ENCODE measurements at places on chromosomes 3 and 15. TPM values are rescaled to one million over a fixed set of nuclear protein-coding genes. Genes with fewer than 3 reads are reported as not detected.
A peak's percentile ranks its signal among the peaks of the same experiment; 100 is the strongest.

Gene MYH15
- total RNA-seq: under 0.01 TPM

- DNase-seq: no peak
Observed at GRCh38 chr15:100169615-100170290, 172.0 kb downstream of the ADAMTS17 start.

GRCh38 chr3:155018621-155019330, 61.3 kb upstream of the MME start:
- DNase-seq: no peak

- no peak for DNase-seq
Observed at GRCh38 chr3:190575437-190576185, 61.7 kb downstream of the IL1RAP start.

Gene MAP2K1
- 13.9 TPM for total RNA-seq

- peak; percentile 26 for DNase-seq
Observed at GRCh38 chr3:194718079-194718478, 32.4 kb downstream of the FAM43A start.

DNA sequence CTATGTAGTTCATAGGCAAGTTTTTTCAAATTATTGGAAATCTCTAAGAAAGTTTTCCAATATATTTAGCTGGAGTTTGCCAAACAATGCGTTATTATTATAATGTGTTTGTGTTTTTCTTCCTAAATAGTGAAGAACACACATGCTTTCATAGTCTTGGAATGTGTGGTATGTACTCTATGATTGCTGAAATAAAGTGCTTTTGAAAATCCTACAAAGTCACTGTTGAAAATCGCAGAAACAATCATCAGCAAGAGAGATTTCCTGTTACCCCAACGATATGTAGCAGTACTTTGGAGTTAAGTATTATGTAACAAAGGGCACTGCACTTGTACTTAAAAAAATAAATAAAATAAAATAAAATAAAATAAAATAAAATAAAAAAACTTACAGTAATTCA, 796.2 kb downstream of the NAALADL2 start:
- DNase-seq: no peak

DNA sequence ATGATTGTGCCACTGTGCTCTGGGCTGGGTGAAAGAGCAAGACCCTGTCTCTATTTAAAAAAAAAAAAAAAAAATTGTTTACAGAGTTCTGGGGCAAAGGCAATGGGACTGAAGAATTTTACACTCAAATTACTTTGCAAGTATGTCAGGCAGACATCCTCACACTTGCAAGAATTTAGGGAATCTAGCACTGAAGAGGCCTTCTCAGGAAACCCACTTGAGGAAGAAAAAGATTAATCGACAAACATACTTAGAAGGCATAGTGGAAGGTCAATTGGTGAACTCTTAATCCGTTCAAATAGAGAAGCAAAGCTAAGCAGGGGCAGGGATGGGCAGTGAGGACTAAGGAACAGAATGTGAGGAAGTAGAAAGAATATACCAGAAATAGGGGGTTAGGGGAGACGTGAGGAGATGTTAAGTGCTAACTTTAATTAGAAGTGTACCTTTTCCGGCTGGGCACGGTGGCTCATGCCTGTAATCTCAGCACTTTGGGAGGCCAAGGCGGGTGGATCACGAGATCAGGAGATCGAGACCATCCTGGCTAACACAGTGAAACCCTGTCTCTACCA, 15.0 kb downstream of the ST6GAL1 start:
- DNase-seq: no peak

GRCh38 chr3:194843556-194843955, 157.9 kb downstream of the FAM43A start:
- DNase-seq: no peak

- no peak for DNase-seq
Observed at GRCh38 chr3:101701696-101702634, 15.4 kb upstream of the RPL24 start.

DNA sequence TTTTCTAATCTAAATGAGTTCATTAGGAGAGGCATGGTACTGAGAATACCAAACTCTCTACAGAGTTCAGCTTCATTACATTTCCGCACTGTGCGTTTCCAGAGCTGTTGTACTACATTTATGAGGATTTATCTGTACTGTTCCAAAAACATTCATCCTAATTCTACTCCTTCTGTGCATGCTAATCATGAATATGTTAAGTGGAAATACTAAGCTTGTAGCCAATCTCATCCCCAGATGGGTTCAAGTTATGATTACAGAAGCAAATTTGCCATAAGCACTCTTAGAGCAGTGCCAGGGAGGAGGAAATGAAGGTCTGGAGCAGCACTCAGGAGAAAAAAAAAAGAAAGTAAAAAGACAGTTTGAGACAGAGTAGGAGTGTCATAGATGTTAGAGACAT, 544.3 kb downstream of the GBE1 start:
- no peak for DNase-seq

Gene DBR1
- total RNA-seq: 26.2 TPM

- peak; percentile 34 for DNase-seq
Observed at GRCh38 chr3:188154014-188154808, at the start of gene LPP. TSS of gene LPP (plus strand) at chr3:188154157. CDS start at chr3:188406121, 251,964 bp downstream.

Gene GABRB3
- 11.4 TPM for total RNA-seq

DNA sequence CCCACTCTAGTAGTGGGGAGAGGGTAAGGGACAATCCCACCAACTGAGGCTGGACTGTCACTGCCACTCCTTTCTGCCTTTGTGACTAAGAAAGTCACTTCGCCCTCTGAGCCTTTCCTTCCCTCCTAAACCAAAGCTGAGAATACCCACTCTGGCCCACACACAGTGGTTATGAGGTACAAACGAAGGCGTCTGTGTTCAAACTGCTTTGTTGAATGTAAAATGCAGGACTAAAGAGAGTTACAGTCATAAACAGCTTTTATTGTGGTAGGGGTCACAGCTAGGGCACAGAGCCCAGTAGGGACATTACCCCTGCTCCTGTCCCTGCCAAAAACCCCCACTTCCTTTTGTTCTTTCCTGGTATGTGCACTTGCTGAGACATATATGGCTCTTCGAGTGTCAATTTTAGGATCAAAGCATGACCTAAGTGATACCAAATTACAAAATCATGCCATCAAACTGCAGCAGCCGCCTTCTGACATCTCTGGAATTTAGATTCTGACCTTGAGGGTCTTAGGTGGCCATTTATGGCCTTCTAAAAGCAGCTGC, 45.1 kb downstream of the CTDSPL start:
- no peak for DNase-seq

DNA sequence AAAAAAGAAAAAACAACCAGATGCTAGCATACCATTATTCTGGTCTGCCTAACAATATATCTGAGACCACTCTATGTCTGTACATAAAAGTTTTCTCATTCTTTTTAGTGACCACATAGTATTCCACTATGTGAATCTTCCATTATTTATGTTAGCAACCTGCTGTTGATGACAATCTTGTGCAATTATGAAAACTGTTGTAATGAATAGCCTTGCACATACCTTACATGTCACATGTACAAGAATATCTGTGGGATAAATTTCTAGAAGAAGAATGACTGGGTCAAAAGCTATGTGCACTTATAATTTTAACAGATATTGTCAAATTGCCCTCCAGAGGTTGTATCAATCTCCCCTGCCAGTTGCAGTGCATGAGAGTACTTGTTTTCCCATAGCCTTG, 62.5 kb downstream of the ARHGAP31 start:
- no peak for DNase-seq

Gene CIDEC
- total RNA-seq: not detected

Gene SLC26A6
- total RNA-seq: 51.0 TPM

DNA sequence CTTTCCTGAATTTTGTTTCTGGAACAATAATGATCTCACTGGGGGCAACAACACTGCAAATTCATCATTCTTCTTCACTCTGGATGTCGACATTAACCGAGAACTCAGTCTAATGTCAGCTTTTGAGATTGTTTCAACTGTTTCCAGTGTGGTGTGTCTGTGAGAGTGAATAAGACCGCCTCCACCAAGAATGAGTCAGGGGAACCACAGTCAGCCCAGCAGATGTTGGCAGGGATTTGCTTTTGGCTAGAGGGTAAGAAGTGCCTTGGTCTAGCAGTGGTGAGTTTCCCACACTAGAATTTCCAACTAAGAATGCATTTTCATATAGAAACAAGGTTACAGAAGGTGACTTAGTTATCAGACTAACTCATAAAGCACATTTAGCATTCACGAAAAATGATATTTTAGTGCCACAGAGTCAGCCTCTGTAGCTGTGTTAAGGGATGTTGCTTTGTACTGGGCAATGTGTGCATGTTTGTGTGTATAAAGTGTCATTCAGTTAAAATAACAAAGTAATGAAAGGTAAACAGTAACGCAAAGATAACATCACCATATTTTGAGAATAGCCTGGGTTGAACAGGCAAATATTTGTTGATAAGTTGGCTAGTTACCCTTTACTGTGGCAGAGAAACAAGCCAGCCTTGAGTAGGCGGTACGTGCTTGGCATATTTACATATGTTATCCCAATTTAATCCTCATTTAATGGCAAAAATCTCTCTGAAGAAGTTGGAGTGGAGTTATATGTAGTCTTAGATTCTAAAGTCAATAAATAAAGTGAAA, 33.8 kb downstream of the DRD3 start:
- DNase-seq: no peak

DNA sequence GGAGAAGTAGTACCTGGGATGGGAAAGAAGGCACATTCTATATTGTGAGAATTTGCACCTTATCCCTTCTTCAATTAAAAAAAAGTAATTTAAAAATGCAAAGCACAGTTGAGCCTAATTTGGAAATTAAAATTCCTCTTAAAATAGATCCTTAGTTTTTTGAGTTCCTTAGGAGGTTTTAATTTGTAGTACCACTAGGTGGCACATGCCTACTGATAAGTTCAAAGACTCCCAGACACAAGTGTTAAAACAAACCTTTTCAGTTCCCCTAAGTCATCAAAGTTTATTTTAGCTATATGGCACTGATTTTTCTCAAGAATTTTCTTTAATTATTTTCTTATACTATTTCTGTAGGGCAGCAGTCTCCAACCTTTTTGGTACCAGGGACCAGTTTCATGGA, 127.6 kb upstream of the AZI2 start:
- peak; percentile 35 for DNase-seq

DNA sequence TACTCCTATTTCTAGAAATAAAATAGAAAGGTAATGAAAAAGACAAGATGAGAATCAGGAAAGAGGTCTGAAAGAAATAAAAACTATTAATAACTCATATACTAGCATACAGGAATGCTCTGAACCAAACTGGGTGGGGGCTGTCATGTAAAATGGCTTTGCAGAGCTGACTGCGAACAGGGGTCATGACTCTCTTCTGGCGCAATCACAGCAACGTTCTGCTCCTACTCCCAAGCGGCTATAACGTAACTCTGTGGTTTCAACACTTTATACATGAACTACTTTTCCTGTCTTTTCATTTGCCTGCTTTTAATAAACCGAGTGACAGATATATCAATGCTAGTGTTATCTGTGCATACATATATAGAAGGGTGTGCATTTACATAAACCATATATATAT, 116.7 kb downstream of the DLG1 start:
- peak; percentile 67 for DNase-seq

Gene RAD54L2
- total RNA-seq: 11.9 TPM

DNA sequence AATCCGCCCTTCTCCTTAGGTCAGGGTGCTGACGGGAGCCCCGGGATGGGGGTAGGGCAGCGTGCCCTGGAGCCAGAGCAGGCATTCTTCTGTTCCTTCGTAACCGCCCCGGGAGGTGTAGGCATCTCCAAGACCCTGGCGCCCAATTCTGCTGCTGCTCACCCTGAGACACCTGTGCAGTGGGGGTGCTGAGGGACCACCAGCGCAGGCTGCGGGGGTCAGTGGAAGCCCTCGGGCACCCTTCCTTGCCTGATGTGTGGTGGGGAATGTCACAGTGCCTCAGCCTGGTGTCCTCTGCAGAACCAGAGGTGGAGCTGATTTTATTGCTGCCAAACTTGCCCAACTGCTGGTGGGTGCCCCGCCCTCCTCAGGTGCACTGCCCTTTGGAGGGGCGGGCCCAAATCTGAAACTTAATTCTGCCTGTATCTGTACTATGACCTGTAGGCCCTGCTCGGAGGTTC, 7.3 kb downstream of the CSK start:
- no peak for DNase-seq

GRCh38 chr3:127215714-127216414, 22.9 kb downstream of the PRR23E start:
- no peak for DNase-seq

Gene ADCY5
- 5.5 TPM for total RNA-seq

- DNase-seq: peak; percentile 72
Observed at GRCh38 chr3:195543500-195544229, 540 bp upstream of the PPP1R2 start.

DNA sequence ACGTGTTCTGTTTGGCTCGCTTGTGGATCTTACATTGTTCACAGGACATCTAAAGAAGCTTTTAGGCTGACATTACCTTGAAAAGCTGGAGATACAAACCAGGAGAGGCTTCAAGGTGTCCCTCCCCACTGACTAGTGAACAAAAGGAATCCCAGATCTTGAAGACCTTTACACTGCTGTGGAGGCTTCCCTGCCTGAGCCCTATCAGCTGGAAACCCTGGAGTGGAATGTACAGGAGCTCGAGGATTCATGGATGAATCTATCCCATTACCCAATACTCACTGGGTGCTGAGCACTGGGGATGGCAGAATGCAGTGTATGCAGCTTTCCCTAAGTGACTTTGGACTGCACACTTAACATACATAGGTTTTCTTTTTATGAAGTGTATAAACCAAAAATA, 82.3 kb upstream of the MFGE8 start:
- DNase-seq: no peak

All from G401 (cell line).